ENCODE measurements at places on chromosomes 7 and 10.

DNA sequence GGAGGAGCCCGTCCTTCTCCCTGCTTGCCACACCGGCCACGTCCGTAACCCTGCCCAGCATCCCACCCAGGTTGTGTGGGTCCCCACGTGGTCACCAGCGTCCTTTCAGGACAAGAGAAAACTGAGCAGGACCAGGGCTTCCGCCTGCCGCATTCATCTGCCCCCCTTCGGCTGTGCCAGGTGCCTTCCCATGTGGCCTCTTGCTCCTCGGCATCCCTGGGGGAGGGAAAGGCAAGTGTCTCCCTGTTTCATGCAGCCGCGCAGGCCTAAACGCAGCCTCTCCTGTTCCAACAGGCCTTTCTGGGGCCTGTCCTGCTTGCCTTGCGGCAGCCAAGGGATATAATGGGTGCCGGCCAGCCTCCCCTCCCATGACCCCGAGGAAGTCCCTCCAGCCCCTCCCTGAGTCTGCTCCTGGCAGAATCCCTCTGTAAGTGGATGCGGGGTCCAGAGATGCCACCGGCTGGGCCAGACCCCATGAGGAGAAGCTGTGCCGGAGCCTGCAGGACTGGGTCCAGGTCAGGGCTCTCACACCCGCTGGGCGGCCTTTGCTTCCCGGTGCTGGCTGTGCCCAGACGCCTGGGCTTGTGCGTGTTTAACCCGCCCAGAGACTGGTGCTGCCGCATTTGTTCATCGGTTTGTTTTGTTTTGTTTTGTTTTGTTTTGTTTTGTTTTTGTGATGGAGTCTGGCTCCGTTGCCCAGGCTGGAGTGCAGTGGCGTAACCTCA, 23.1 kb downstream of the SHH start:
- no peak for DNase-seq

DNA sequence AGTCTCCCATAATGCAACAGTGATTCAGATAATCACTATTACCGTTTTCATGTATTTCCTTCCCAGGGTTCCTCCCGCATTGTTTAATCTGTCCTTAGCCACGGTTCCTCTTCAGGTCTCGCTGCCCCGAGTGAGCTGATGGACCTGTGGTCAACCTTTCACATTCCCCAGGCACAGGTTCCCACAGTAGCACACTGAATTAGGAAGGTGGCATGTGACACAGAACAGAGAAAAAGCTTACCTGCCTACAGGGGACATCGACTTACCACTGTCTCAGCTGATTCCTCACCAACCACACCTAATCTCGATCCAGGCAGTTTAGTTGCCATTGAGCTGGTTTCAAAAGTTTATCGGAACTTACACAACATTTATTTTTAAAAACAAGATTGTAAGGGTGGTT, 72.2 kb downstream of the MTURN start:
- DNase-seq = no peak

DNA sequence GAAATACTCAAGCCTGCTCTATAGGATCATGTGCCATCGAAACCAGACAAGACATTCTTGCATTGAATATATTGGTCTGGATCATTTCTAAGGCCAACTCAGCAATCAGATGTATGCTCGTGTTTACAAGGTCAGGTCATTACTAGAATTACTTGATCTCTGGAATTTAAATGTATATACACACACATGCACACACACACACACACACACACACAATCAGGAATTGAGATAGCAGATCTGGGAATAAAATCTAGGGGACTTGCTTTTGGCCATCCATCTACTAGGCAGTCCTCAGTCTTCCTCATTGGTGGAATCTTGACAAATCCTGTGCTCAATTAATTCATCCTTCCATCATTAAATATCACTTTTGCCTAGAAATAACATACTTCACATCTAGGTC, 3.6 kb downstream of the OPTN start:
- no peak for DNase-seq

DNA sequence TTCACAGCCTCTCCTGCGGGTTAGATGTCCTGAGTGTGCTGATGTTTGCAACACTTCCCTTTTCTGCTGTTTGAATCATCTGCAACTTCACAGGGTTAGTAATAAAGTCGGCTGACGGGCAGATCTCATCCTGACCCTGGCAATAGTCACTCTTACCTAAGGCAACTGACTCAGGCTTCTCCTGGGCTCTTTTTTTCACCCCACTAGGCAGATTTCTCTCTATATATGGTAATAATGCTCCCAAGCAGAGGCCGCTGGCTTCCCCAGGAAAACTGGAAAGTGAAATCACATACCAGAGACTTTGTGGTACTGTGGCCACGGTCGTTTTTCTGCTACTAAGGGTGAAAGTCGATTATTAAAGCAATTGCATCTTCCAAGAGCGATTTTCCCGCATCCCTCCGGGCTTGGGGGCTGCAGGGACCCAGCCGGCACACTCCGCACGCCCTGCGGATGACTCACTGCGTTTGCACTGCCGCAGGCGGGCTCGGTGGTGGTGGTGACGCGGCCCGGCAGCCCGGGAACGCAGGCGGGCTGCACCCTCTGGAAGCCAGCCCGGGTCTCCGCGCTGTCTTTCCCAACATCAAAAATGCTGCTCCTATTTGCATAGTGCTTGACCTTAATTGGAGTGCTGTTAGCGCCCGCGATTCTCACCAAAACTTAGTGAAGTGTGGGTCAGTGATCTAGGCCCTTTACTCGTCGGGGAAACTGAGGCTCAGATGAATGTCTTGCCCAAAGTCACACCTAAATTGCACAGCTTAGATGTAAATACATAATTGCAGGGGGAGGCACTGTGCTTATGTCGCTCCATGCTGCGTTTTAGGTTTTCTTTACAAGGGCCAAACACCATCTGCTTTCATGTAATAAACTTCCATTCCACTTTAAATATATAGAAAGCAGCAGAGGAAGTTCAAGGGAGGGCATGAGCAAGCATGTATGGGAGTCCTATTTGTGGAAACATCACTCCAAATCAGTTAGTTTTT, 47.6 kb upstream of the ITGB1 start:
- peak; percentile 97 for DNase-seq

DNA sequence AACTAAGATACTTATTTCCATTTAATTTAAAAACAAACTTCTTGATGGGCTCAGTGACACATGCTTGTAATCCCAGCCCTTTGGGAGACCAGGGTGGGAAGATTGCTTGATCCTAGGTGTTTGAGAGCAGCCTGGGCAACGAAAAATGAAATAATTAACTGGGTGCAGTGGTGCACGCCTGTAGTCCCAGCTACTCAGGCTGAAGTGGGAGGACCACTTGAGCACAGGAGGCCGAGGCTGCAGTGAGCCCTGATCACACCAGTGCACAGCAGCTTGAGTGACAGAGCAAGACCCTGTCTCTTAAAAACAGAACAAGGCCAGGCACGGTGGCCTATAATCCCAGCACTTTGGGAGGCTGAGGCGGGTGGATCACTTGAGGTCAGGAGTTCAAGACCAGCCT, 37.4 kb downstream of the AVL9 start:
- DNase-seq = no peak

- DNase-seq = no peak
Measured at GRCh38 chr7:44539669-44540506, 1.2 kb downstream of the NPC1L1 start.

- no peak for DNase-seq
Measured at GRCh38 chr7:143318661-143319060, 2.8 kb downstream of the CLCN1 start.

GRCh38 chr7:122684504-122684903, 14.4 kb downstream of the RNF133 start:
- no peak for DNase-seq

DNA sequence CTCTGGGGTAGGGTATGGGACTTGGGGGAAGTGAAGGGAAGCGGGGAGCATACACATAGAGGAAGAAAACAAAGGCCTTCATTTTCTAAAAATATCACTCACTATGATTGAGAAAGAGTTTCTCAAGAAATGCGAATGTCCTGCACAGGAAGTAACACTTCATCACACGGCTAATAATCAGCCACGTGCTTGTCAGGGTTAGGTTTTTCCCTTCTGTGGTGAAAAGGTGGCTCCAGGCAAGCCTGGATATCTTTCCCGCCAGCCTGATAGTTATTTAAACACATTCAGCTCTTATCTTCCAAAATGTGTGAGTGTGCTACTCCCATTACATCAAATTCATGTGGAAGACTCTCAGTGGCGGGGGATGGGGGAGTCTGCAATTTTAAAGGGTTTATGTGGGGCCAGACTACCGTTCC, 166.4 kb upstream of the ADO start:
- DNase-seq = peak; percentile 62

DNA sequence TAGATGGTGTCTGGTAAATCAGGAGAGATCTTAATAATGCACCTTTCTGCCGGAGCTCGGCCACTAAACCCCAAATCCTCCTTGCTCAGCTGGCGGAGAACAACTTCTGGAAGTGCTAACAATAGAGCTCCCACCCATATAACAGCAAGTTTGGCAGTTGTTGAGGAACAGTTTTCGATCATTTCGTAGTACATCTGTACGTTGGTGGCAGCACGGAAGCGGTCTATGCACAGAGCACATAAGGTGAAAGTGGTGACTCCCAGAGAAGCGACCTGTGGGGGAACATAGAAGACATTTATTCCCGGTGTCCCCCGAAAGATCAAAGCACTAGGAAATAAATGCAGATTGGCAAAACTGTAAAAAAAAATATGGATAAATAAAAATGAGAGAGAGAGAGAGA, 18.5 kb downstream of the GPR37 start:
- no peak for DNase-seq

DNA sequence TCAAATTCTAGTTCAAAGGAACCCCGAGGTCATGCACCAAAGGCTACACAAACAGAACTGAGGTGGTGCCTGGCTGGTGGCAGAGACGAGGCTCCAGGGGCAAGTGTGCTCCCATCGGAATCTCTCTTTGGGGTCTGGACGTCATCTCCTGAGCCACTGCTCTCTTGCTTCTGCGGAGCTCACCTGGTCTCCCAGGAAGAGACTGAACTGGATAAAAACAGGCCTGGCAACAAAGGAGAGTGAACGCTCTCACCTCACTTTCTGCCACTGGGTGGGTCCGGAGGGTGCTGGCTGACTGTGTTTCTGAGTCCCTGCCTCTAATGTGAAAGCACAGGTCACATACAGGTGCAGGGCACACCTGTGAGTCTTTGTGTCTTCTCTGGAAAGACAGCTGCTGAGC, 22.4 kb downstream of the VIPR2 start:
- DNase-seq = no peak

GRCh38 chr7:36300696-36301350, 88.8 kb upstream of the ANLN start:
- DNase-seq = no peak

DNA sequence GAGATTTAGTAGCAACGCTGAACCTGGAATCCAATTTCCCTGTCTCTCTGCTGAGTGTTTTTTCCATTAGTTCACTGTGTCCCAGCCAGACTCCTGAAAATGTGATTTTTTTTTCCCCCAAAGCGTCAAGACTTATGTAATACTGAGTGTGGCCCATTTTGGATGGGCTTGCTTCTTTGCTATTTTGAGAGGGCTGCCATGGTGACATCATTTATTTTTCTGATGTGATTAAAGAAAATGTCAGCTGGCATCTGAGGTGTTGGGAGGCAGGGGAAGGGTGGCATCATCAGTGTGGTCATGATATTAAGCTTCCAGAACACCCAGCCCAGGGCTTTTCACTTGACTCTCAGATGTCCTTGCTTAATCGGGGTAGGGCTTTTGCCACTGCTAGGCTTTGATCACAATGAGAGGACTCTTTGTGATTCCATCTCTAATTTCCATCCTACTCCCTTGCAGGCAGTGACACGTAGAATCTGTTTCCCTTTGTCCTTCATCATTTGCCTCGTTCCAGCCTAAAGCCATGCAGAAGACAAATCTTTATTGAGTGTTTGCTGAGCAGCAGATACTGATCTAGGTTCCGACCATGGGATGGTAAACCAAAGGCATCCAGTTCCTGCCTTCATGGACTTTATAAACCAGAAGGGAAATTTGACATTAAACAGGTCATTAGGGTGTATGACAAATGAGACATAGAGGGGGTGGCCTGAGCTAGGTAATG, 7.4 kb downstream of the ZNF365 start:
- DNase-seq = no peak

GRCh38 chr7:93601363-93601762, 26.8 kb upstream of the CALCR start:
- no peak for DNase-seq

DNA sequence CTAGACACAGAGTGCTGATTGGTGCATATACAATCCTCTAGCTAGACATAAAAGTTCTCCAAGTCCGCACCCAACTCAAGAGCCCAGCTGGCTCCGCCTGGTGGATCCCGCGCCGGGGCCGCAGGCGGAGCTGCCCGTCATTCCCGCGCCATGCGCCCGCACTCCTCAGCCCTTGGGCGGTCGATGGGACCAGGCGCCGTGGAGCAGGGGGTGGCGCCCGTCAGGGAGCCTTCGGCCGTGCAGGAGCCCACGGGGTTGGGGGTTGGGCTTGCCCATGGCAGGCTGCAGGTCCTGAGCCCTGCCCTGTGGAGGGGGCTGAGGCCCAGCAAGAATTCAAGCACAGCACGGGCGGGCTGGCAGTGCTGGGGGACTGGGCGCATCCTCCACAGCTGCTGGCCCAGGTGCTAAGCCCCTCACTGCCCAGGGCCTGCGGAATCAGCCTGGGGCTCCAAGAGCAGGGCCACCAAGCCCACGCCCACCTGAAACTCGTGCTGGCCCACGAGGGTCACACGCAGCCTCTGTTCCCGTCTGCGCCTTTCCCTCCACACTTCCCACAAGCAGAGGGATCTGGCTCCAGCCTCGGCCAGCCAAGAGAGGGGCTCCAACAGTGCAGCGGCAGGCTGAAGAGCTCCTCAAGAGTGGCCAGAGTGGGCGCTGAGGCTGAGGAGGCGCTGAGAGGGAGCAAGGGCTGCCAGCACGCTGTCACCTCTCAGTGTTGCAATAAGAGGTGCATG, 604.2 kb upstream of the POM121L12 start:
- DNase-seq = no peak

DNA sequence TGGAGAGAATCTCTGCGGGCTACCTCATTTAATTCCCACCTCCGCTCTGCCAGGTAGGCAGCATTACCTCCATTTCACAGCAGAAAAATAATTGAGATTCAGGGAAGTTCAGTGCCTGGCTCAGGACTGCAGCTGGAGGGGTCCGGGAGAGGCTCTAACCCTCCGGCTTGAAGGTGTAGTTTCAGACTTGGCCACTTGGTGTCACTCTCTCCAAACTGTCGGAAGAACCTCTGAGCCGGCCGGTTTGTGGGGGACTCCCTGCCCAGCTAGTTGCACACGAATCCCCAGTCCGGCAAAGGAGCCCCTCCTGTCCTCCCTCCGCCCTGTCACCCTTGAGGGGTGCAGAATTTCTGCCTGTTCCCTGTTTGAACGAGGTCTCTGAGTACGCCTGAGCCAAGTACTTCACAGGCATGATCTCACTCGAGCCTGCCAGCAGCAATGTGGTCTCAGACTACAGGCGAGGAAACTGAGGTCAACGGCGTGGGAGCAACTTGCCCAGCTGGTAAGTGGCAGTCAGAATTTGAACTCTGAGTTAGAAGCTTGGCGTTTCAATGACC, 144.7 kb upstream of the ZNF716 start:
- DNase-seq = no peak

- no peak for DNase-seq
Measured at GRCh38 chr7:94284104-94284503, 110.6 kb upstream of the COL1A2 start.

DNA sequence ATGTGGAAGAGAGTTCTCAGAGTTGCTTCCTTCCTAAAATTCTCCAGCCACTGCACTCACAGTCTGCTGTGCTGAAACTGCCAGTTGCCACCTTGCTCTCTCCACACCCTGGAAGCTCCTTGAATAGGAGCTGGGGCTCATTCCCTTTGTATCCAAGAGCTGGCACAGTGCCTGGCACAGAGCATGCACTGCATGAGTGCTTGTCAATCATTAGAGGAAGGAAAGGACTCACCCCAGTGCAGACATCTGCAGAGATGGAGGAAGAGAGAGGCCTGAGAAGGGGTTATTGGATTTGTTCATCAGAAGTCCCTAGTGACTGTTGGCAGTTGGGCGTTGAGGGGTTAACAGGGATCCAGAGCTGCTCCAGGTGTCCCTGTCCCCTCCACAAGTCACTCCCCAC, 41.7 kb upstream of the DUSP5 start:
- DNase-seq = peak; percentile 27

Measured in Kasumi-1 (cell line).